Left lobe of liver (tissue), 2 donors: ENCODE measurements at places on chromosomes 5 and 9.

DNA sequence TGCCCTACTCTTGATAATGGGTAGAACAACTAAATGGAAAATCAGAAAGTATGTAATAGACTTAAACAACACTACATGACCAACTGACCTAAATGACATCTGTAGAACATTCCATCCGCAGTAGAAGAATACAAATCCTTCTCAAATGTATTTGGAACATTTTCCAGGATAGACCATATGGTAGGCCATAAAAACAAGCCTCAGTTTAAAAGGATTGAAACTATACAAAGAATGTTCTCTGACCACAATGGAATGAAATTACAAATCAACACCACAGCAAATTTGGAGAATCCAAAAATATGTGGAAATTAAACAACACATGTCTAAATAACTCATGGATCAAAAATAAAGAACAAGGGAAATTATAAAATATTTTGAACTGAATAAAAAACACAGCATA, 189.2 kb downstream of the NDUFS4 start:
- no peak for DNase-seq

DNA sequence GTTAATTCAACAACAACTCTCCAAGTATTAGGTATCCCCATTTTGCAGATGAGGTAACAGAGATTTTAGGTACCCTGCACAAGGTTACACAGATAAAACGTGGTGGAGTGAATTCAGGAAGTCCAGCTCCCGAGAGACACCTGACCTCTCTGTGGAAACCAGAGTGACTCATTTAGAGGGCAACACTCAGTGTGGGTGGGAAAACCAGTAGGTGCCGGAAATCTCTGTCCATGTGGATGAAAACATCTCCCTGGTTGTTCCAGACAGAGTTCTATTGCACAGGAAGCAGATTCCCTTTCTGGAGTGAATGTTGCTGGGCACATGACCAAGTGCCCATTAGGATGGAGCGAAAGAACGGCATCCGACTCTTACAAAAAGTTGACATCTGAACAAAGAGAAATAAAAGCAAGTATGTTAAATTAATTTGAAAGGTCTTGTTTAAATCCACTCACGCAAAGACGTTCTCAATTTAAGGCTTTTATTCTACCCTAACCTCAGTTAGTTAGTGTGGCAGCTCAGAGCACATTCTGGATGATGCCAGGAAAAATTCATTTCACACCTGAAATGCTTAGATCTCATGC, 391.9 kb upstream of the WWC1 start:
- DNase-seq = no peak

DNA sequence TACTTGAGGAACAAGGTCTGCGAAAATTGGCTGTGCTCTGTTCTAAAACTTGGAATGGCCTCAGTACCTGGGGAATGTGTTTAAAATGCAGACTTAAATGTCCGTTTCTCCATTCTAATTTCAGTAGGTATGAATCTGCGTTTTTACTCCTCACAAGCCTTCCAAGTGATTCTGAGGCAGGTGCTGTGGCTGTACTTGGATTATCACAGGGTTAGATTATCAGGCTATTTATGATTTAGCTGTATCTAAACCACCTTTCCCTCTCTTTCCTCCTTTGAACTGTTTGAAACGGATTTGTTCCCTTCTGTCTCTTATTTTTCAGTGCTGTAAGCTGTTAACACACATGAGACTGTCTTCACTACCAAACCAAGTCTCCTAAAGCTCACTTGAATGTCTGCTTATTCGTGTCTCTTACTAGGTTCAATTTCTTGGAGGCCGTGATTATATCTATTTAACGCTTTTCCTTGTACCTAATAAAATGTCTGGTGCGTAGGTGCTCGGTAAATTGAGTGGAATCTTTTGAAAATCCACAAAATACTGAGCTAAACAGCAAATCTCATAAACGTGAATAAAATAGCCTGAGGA, 714 bp upstream of the CETN3 start:
- no peak for DNase-seq

DNA sequence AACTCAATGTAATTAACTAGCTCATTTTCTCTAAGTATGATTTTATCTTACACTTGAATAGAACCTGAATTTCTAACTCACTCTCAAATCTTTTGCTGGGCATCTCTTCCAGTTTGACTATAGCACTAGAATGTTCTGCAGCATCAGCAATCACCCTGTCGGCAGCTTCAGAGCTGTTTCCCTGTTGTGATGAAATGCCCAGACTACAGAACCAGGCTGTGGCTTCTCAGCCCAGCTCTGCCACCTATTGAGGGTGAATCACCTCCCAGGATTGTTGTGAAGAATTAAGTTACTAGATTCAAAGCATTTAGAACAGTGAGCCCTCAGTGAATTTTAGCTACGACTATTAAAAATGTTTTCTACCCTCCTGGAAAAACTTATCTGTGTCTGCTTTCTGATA, 90.4 kb upstream of the ANKRD55 start:
- DNase-seq = no peak

- no peak for DNase-seq
These were observed 14.2 kb upstream of the C5orf47 start for GRCh38 chr5:173974688-173975239.

GRCh38 chr5:73496984-73497457, 1.2 kb upstream of the BTF3 start:
- no peak for DNase-seq

- DNase-seq = no peak
These were observed 32.7 kb upstream of the DNAH5 start for GRCh38 chr5:13976867-13977830.

- no peak for DNase-seq
These were observed 282.9 kb downstream of the SLF1 start for GRCh38 chr5:94901191-94901979.

GRCh38 chr5:66356011-66356565, 212.0 kb downstream of the SREK1 start:
- no peak for DNase-seq

DNA sequence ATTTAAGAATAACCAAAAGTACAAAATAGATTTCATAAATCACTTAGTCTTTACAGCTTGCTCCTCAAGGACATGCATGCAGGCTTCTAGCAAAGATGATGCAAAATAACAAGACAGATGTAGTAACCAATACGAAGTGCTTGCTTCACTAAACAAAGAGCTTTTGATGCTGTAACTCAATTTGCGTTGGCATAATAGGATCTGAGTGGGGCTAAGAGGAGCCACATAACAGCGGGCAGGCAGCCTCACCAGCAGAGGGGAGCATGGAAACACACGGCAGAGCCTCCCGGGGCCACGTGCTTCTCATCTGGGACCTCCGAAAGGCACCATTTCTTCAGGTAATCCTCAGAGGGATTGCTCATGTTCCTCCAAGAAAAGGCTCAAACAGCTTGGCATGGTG, 139.7 kb downstream of the C5orf15 start:
- DNase-seq = no peak

DNA sequence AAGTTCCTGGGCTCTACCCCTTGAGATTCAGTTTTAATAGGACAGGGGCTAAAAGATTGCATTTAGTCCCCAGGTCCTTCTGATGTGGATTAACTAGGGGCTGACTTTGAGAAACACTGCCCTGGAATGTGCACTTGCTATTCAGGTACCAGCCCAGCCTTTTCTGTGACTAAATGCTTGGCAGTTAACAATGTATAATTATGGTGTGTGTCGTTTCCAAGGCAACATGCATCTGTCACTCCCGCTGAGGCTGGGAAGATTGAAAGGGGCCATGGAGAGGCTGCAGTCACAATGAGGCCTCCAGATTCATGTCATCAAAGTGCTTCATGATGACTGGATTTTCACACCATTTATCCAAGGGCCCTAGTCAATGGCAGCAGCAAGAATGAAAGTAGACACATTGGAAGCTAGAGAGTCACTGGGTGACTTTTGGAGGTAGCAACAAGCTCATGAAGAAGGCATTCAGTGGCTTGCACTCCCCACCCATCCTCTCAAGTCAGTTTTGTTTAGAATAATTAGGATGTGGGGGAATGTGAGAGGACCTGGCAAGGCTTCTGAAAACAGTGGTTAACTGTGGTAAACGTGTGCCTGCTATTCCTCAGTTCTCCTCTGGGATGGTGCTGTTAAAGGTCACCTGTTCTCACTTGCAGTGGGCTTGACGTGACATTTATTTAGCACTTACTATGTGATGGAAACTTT, 28.3 kb downstream of the RAI14 start:
- no peak for DNase-seq

- no peak for DNase-seq
These were observed 582.6 kb downstream of the CETN3 start for GRCh38 chr5:89826938-89827337.

DNA sequence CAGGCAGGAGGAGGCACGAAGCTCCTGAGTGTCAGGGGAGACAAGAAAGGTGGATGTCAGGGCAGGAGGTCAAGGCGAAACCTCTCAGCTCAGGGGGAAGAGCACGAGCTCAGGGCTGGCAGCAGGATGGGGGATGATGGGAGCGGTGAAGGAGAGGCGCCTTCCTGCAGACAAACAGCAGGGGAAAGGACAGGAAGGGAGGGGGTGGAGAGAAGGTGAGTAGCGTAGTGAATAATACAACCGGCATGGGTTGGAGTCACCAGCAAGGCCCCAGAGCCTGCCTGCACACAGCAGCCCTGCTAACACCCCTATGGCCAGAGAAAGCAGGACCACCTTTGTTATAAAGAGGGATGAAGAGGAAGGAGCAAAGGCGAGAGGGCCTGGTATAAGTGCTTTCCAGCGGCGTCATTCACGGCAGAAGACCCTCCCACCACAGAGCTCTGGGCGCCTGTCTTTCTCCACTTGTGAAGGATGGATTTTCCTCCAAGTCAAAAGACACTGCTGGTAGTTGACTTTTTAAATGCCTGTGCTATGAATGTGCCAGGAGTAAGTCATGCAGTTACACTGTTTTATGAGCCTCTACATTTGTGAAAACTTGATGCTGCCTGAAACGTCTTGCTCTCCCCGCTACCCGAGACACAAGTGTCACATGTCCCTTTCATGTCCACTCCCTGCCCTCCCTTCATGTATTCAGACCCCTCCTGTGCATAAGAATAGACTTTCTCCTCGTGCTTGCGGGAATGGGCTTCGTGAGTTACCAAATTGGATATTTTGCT, 84.8 kb upstream of the IRX1 start:
- no peak for DNase-seq

- no peak for DNase-seq
These were observed 84.8 kb upstream of the MIER3 start for GRCh38 chr5:57036761-57037160.

- no peak for DNase-seq
These were observed 13.4 kb upstream of the XPA start for GRCh38 chr9:97710356-97711222.
